ENCODE measurements at places on chromosomes 12 and 14. TPM values are rescaled to one million over a fixed set of nuclear protein-coding genes. Genes with fewer than 3 reads are reported as not detected.
A peak's percentile ranks its signal among the peaks of the same experiment; 100 is the strongest.

DNA sequence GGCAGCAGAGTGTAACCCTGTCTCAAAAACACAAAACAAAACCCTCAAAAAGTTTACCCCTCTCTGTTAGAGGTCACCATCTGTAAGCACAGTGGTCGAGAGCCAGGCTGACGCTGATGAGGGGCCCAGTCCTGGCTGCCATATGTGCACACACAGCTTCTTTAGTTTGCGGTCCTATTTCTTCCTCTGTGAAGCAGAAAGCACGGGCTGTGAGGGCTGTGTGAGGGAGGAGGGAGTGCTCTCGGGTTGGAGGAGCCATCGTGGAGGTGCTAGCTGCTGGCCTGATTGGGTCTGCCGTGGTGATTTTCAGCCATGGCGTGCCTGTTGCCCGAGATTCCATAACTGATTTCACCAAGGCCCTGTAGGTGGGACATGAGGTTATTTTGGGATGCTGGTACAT lies 3.5 kb downstream of the ULK1 start:
- no peak for DNase-seq
- no peaks in the 10 kb centered on the region for H3K36me3 ChIP-seq
- no peak overlapping the region for H3K4me3 ChIP-seq
- no peaks in the 10 kb centered on the region for H3K27me3 ChIP-seq
- H3K4me1 ChIP-seq, result peaks cover 6% of the 10 kb centered on the region
- H3K27ac ChIP-seq, result no peak overlapping the region

DNA sequence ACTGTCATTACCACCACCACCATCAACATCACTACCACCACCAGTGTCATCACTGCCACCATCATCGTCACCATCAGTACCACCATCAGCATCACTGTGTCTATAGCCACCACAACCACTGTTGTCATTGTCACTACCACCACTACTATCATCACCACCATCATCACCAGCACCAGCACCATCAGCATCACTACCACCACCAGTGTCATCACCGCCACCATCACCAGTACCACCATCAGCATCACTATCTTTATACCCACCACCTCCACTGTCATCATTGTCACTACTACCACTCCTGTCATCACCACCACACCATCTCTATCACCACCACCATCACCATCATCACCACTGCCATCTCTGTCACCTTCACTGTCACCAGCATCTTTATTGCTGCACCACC lies 60.6 kb downstream of the BEGAIN start:
- no peaks in the 10 kb centered on the region for H3K27me3 ChIP-seq
- H3K4me3 ChIP-seq, result no peak overlapping the region
- H3K36me3 ChIP-seq, result no peaks in the 10 kb centered on the region
- no peak for DNase-seq
- H3K27ac ChIP-seq, result no peak overlapping the region

DNA sequence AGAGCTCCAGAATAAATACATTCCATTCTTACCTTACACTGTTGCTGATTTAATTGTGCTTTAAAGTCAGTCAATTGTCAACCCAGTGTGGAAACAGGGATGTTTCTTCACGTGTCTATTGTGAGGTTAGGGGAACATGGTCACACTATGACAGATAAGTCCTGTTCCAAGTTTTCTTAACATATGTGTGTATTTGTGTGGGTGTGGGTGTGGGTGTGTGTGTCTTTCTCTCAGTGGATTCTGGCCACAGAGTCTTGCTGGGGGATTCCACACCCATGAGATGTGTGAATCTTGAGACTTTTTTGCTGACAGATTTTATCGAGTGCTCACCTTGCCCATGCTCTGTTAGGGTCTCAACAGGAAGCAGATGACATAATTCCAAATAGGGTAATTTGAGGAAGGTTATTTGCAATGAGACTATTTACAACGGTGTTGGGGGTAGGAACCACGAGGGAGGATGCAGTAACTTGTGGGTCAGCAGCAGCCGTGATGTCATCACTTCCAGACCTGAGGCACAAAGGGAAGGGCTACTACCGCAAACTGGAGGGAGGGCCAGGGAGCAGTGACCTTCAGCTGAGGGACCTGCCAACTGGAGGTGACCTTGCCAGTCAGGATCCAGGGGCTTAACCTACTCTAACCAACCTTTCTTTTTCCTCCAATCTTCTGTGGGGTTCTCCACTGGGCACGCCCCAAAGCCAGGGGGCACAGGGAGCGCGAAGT lies 1.9 kb upstream of the VRK1 start:
- H3K4me1 ChIP-seq, result peaks cover 30% of the 10 kb centered on the region
- no peak overlapping the region for H3K27ac ChIP-seq
- H3K36me3 ChIP-seq, result peaks cover 7% of the 10 kb centered on the region
- H3K27me3 ChIP-seq, result peaks cover 11% of the 10 kb centered on the region
- no peak overlapping the region for H3K4me3 ChIP-seq

DNA sequence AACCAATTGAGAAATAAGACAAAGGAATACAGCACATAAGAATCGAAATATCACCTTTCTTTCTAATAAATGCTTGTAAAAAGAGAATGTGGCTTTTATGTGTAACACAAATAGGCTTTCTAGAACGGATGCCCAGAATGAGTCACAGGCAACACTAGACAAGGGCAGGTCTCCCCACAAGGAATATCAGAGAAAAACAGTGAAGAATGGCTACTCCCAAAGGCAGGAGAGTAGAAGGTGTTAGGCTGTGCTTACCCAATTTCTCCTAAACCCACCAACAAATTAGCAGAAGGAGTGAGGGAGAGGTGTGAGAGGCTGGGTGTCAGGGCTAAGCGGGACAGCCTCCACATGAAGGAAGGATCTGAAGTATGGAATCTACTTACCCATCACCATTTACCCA lies 55.2 kb downstream of the GALNT4 start:
- peaks cover 24% of the 10 kb centered on the region for H3K36me3 ChIP-seq
- peak; percentile 32 for DNase-seq
- peak overlapping the region; percentile 83 for H3K27ac ChIP-seq
- H3K4me3 ChIP-seq, result peak overlapping the region; percentile 33

GRCh38 chr12:20561871-20562270 lies 133.3 kb upstream of the SLCO1C1 start:
- H3K4me1 ChIP-seq, result no peaks in the 10 kb centered on the region
- H3K27ac ChIP-seq, result no peak overlapping the region
- no peaks in the 10 kb centered on the region for H3K36me3 ChIP-seq

- no peaks in the 10 kb centered on the region for H3K4me1 ChIP-seq
- DNase-seq, result no peak
- H3K27ac ChIP-seq, result no peak overlapping the region
- no peaks in the 10 kb centered on the region for H3K36me3 ChIP-seq
- H3K27me3 ChIP-seq, result peaks cover 9% of the 10 kb centered on the region
- H3K4me3 ChIP-seq, result no peak overlapping the region
Measured at GRCh38 chr14:61956517-61956916, 194.3 kb downstream of the SNAPC1 start.

NGB gene
- total RNA-seq, result not detected

Measured in activated T-helper 2 cell treated with anti-CD3 and anti-CD28 coated beads, Interferon-gamma antibody, Interleukin-2, Interleukin-4, amounts not matched to agents 10 μg/mL and 5 μg/mL and 100 μg/mL, durations not matched to agents 14 hours and 24 hours and 36 hours (primary cell).